Lung (tissue), 17 donors: ENCODE measurements at places on chromosomes 4 and X.

DNA sequence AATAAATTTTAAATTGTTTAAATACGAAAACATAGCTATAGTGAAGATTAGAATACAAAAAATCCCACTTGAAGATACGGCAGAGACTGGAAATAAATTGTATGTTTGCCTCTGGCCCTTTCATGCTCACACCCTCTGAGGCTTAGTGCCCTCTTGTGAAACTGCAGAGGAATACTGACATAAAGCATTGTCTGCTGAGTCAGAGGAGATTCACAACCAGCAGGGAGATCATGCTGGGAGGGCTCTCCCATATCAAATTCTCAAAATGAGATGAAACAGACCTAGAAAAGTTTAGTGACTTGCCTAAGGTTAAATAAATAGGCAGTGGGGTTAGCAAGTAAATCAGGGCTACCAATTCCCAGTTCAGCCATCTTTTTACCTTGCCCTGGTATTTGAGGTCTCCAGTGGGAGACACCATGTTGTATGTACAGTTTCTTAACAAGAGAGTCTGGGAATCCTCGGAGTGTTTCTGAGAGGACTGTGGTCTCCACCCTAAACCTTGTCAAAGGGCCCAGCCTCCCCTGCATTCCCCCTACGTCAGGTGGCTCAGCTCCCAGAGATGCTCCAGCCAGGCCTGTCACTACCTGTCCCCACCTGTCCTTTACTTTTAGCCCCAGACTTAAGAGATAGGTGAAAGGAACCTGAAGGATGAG lies 581.4 kb upstream of the DIPK2B start:
- H3K4me1 ChIP-seq, result no peaks in the 10 kb centered on the region
- H3K4me3 ChIP-seq, result no peak overlapping the region
- no peak overlapping the region for H3K27ac ChIP-seq

DNA sequence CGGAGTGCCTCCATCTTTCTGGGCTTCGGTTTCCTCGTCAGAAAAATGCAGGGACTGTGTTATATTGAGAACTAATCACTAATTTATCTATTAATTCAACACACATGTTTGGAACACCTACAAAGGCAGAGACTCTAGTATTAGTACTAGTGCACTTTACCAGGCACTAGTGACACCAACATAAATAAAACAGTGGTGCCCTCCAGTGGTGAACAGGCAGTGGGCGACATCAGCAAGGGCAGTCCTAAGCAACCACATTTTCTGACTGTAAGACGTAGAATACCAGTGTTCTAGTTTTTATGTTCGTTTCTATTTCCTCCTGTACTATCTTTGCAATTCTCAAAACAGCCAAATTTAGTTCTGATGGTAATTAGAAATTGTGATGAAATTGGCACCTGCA lies 69.1 kb upstream of the UCP1 start:
- no peak for DNase-seq
- peaks cover 4% of the 10 kb centered on the region for H3K4me1 ChIP-seq
- peaks cover 12% of the 10 kb centered on the region for H3K36me3 ChIP-seq
- H3K27ac ChIP-seq, result no peak overlapping the region
- no peaks in the 10 kb centered on the region for H3K27me3 ChIP-seq

GRCh38 chrX:107827852-107828251 lies 2.2 kb downstream of the MID2 start:
- H3K4me3 ChIP-seq, result no peak overlapping the region
- DNase-seq, result no peak
- no peak overlapping the region for H3K27ac ChIP-seq
- no peaks in the 10 kb centered on the region for H3K4me1 ChIP-seq
- peaks cover 6% of the 10 kb centered on the region for H3K27me3 ChIP-seq

- peaks cover 7% of the 10 kb centered on the region for H3K4me1 ChIP-seq
- H3K36me3 ChIP-seq, result no peaks in the 10 kb centered on the region
- H3K27me3 ChIP-seq, result peaks cover 69% of the 10 kb centered on the region
- no peak overlapping the region for H3K4me3 ChIP-seq
Observed at GRCh38 chr4:46992338-46992737, 1.0 kb downstream of the GABRA4 start.

DNA sequence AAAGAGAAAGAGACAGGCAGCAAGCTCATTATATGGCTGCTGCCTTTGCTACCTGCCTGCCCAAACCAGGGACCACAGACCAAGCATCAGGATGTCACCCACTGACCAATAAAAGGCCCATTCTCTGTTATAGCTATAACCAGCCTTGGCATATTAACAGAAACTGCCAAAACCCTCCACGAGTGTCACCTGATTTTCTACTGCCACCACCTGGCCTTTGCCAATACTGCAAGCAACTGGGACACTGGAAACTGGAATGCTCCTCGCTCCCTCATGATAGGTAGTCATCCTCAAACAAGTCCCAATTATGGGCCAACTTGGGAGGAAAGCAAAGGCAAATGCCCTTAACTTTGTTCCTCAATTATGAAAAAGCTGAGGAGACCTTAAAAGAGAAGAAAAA lies 76.0 kb downstream of the SPIN4 start:
- H3K4me1 ChIP-seq, result no peaks in the 10 kb centered on the region
- no peak overlapping the region for H3K4me3 ChIP-seq
- H3K27ac ChIP-seq, result no peak overlapping the region
- no peaks in the 10 kb centered on the region for H3K36me3 ChIP-seq
- no peaks in the 10 kb centered on the region for H3K27me3 ChIP-seq

DNA sequence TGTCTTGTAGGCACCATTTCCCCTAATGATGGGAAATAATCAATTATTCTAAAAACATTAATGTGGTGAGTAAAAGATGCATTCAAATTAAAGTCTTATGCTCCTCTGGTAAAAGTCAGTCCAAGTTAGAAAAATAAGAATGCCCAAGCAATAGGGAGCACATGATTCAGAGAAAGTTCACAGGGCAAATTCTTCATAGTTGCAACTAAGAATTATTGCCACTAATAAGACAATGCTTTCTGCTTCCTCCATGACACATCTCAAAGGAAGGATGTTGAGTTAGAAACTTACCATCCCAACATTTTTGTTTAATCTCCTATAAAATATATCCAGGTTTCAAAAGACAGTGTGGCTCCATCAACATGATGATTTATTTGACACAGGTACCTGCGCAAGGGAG lies 26.3 kb downstream of the PHOX2B start:
- DNase-seq, result no peak
- no peaks in the 10 kb centered on the region for H3K36me3 ChIP-seq
- no peak overlapping the region for H3K27ac ChIP-seq
- H3K4me1 ChIP-seq, result no peaks in the 10 kb centered on the region
- no peak overlapping the region for H3K4me3 ChIP-seq

GRCh38 chrX:65874765-65875164 lies 165.1 kb downstream of the VSIG4 start:
- H3K36me3 ChIP-seq, result no peaks in the 10 kb centered on the region
- H3K27ac ChIP-seq, result no peak overlapping the region
- DNase-seq, result no peak
- H3K4me3 ChIP-seq, result no peak overlapping the region
- no peaks in the 10 kb centered on the region for H3K4me1 ChIP-seq
